ENCODE measurements at places on chromosomes 4 and X.

GRCh38 chr4:2745981-2746806, 9.9 kb downstream of the TNIP2 start:
- no peak for DNase-seq

- no peak for DNase-seq
Observed at GRCh38 chr4:148649652-148650331, 207.6 kb upstream of the NR3C2 start.

DNA sequence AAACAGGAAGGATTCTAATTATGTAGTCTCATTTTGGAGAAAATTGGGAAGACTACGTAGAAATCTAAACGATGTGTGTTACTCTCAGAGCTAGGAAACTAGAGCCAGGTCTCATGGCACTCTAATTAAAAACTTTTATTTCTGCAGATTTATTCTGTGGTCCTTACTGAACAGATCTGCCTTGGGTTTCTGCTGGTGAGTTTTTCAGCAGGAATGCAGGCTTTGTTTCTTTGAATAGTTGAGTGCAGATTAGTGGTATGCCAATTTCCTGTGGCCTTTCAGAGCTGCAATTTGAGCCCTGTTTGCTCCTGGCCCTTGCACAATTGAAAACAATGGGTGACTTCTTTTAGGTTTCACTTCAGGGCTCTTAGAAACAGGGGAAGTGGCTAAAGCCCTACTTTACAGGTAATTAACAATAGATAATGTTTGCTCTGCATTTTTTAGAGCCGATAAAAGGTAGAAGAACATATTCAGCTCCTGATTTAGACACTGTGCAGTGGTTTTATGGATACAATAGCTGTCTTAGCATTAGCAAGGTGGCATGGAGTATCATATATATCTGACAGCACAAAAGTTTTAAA, 21.8 kb downstream of the SPRY1 start:
- peak; percentile 38 for DNase-seq

DNA sequence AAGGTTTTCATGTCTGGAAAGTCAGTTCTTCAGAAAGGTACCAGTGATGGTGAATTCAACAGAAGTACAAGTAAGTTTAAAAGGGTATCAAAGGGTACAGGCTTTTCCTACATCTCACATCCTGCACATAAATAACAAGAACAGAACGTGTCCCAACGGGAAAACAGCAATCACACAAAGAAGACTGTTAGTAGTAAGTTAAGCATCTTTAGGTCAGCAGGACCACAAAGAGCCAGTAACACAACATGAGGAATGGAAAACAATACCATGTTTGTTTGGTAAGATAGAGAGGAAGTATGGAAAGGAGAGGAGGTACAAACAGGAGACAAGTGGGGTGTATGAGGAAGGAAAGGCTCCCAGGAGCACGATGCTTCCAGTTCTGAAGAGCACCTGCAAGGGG, 43.2 kb downstream of the SAT1 start:
- DNase-seq, result no peak

- no peak for DNase-seq
Observed at GRCh38 chrX:119156241-119156640, 28.6 kb upstream of the KIAA1210 start.

DNA sequence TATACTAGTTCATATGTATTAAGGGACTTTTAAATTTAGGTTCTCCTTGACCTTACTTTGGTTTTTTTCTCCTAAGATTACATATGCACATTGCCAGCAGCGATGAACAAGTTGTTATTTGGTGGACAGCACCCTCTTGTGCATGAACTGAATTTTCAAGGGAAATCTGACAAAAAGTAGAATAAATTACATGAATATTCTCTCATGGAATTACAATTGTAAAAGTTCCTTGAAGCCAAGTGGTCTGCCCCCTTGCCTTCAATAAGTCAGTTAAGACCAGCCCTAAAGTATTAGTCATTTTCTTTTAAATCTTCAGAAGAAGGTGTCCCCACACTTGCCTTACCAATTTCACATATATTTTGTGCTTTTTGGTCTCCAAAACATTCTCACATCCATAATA, 30.7 kb upstream of the SMARCA5 start:
- DNase-seq, result peak; percentile 12

GRCh38 chrX:113947548-113947947, 636.3 kb upstream of the HTR2C start:
- DNase-seq, result no peak
